ENCODE measurements at places on chromosomes 1 and 21. TPM values are rescaled to one million over a fixed set of nuclear protein-coding genes. Genes with fewer than 3 reads are reported as not detected.

DNA sequence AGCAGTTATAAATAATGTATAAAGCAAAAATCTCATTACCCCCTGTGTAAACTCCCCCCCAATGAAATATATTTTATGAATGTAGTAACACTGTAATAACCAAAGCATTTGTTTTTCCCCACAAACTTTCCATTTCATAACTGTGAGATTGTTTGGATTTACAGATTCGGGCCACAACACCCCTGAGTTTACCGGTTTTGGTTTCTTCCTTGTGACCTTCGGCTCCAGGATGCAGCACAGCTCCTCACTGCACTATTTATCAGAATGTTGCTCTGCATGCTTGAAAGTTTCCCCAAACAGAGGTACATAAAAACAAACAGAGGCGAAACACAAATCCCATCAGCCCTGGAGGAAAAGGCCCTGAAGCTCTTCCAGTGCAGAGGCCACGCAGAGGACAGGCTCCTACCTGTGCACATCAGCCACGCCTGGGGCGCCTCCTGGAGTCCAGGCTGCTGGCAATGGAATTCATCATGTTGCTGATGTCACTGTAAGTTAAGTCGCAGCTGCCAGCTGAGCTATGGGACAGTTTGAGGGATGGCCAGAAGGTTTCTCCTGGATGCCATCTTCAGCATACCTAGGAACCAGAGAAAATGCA lies 122.0 kb downstream of the LMO4 start:
- no peak for DNase-seq
- no peaks in the 10 kb centered on the region for H3K27me3 ChIP-seq
- no peaks in the 10 kb centered on the region for H3K4me1 ChIP-seq
- no peak overlapping the region for H3K27ac ChIP-seq

DNA sequence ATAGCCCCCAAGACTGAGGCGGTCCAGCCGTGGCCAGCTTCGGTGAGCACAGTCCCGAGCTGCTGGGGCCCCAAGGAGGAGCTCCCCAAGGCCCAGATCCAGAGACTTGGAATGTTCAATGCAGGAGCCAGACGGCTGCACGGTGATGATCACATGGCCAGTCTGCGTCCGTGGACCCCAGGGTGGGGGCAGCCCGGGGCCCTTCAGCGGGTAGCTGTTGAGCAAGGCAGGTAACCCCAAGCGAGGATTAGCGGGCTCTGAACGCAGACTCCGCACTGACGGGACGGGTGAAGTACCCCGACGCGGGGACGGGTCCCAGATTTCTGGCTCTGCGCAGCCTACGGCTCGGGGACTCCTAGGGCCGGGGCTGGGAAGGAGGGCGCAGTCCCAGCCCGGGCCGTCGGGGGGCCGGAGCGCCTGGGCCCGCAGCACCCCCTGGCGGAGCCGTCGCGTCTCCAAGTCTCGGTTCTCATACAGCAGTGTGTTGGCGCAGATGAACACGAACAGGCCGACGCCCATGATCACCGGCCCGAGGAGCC lies 2.7 kb downstream of the TMEM200B start:
- H3K27me3 ChIP-seq: peaks cover 48% of the 10 kb centered on the region
- peak overlapping the region; percentile 41 for H3K4me3 ChIP-seq
- no peak overlapping the region for H3K27ac ChIP-seq
- DNase-seq: peak; percentile 64

GRCh38 chr21:20802631-20803260 lies 195.5 kb upstream of the NCAM2 start:
- no peaks in the 10 kb centered on the region for H3K4me1 ChIP-seq
- no peak overlapping the region for H3K27ac ChIP-seq
- no peak for DNase-seq
- no peaks in the 10 kb centered on the region for H3K36me3 ChIP-seq

DNA sequence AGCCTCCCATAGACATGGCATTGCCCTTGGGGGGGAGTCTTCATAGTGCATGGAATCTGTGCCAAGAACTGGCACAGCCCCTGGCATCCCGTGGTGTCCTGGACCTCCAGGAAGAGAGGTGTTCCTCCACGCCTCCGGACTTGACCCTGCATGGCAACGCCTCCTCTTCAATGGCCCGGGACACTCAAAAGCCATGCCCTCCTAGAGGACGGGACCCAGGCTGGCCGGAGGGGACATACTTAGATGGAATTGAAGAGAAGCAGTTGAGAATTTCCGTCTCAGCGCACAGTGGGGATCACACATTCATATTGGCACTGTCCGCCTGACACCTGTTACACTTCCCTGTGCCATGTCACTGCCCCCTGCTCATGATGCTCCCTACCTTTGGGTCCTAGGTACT lies 38.4 kb upstream of the TENT5C start:
- no peak overlapping the region for H3K27ac ChIP-seq
- no peak overlapping the region for H3K4me3 ChIP-seq
- no peak for DNase-seq
- no peaks in the 10 kb centered on the region for H3K36me3 ChIP-seq
- H3K27me3 ChIP-seq: no peaks in the 10 kb centered on the region

C4BPA gene
- total RNA-seq: not detected

GPR153 gene
- 28.1 TPM for total RNA-seq

UBXN10 gene
- total RNA-seq: 1.4 TPM

ST6GALNAC5 gene
- 45.6 TPM for total RNA-seq
